GM23248 (cell line): ENCODE measurements at places on chromosomes 5 and 9. TPM values are rescaled to one million over a fixed set of nuclear protein-coding genes. Genes with fewer than 3 reads are reported as not detected.

Gene GABRA6
- not detected in 2 replicates for total RNA-seq

Gene OLFM1
- 17.0 and 18.6 TPM in 2 replicates for total RNA-seq

- DNase-seq: peak; percentile 86
Measured at GRCh38 chr5:34587355-34588241, 68.5 kb upstream of the RAI14 start.

- DNase-seq: no peak
Measured at GRCh38 chr9:8391132-8391531, 591.6 kb upstream of the DMAC1 start.

DNA sequence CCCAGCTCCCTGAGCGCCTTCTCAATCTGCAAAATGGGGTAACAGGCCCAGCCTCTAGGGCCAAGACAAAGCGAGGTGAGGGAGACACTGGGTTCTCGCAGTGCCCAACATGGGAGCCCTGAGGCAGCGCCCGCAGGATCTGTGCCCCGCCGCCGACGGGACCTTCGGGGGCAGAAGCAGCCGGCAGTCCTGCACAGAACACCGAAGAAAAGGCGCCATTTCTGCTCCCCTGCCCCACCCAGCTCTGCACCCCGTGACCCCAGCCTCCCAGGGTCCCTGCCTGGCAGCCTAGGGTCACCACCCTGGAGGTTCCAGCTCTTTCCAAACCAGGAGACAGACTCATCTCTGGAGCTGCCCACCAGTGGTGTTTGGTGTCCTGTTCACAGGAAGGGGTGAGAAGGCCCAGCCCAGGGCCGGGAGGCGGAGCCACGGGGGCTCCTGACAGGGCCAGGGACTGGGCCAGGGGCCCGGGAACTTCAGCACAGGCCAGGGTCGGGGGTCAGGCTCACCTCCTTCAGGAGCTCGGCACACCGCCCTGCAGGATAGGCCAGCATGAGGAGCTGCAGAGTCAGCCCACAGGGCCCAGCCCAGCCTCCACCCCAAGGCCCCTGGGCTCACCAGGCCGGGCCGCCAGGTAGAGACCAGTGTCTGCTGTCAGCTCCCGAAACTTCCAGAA lies 3.3 kb downstream of the LCN8 start:
- no peak for DNase-seq

- DNase-seq: peak; percentile 76
Measured at GRCh38 chr5:143758750-143759149, 53.2 kb upstream of the HMHB1 start.

DNA sequence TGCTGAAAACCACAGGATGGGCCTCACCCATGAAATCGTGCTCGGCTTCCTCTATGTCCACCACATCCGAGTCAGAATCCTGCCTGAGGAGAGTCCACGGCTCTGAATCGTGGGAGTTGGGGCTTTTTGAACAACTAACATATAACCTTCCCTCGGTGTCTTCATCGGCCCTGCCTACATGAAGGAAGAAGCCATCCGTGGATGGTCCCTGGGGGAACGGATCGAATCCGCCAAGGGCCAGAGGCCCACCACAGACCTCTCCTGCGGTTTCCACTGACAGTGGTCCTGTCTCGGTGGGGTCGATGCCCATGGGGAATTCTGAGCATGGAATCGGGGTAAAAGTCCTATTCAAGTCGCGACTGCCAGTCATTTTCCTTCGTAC lies 85.0 kb downstream of the CAMSAP1 start:
- no peak for DNase-seq

DNA sequence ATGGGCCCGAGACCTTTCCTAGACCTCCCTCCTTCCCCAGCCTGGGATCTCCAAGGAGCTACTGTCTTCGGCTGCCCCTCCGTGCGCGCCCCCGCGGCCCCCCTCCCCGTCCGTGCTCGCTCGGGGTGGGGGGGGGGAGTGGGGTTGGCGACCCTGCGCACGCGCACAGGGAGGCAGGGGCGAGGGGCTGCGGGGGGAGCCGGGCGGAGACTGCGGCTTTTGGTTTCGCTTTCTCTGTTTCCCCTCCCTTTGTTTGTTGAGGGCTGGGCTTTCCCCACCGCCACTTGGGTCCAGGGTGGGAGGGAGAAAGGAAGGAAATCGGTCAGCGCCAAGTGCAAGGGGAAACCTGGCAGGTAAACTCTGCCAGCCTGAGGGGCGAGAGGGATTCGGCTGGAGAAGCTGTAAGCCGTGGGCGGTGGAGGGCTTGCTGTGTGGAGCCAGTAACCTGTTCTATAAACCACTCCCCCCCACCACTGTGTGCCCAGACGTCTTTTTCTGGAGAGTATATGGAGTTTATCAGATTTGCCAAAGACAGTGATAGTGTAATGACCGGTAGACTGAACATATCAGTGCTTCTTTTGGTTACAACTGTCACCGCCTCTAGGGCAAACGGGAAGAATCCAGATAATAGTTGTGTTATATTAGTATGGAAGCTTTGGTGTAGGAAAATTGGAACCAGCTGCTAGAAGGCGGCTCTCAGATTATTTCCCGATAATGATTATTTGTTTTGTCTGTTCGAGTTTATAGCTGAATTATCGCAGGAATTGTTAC lies 684 bp downstream of the DNAJA1 start:
- DNase-seq: peak; percentile 72

Gene RNF208
- total RNA-seq: 0.65 TPM in 1 of 2 replicates, not detected in the other

DNA sequence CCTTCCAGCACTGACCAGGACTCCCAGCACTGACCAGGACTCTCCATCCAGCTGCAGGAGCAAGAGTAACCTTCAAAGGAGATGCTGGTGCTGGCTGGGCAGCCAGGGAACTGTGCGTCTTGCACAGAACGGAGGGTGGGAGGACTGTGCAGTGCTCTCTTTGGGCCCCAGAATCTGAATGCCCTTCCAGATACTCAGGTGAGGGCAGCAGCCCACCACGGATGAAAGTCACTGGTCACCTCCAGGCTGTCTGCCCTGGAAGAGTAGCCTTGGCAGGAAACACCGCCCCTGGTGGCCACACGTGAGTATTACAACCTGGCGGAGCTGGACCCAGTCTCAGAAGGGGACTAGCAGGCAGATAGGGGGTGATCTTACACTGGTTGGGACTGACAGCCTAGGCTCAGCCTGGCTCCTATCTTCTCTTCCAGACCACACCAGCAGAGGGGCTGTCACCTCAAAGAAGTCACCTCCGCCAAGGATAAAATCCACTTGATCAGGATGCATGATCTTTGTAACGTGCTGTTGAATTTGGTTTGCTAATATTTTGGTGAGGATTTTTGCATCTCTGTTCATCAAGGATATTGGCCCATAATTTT lies 4.8 kb upstream of the SARDH start:
- peak; percentile 66 for DNase-seq

DNA sequence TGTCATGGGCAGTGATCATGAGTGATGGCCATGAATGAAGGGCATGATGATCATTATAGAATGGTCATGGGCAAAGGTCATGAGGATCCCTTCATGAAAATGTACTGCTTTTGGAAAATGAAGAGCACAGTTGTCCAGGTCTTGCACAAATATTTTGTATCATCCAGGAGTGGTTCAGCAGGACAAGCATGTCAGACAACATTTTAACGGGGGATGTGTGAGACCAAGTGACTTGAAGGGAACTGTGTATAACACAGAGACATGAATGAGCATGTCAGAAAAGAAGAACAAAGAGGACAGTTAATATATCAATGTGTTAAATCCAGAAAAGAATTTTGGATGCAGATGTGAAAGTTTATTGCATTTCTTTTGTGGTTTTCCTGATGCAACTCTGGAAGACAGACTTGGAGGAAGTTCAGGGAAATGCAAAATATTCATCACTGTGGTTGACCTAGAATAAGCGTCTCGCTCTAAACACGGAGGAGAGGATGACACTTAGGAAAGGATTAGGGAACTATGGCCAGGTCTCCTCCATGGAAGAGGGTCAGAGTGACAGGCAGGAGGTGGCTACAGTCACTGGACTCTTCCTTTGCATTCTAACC lies 116.1 kb upstream of the IRX4 start:
- DNase-seq: no peak

GRCh38 chr9:127987103-127987614 lies 6.4 kb upstream of the EEIG1 start:
- DNase-seq: peak; percentile 87

DNA sequence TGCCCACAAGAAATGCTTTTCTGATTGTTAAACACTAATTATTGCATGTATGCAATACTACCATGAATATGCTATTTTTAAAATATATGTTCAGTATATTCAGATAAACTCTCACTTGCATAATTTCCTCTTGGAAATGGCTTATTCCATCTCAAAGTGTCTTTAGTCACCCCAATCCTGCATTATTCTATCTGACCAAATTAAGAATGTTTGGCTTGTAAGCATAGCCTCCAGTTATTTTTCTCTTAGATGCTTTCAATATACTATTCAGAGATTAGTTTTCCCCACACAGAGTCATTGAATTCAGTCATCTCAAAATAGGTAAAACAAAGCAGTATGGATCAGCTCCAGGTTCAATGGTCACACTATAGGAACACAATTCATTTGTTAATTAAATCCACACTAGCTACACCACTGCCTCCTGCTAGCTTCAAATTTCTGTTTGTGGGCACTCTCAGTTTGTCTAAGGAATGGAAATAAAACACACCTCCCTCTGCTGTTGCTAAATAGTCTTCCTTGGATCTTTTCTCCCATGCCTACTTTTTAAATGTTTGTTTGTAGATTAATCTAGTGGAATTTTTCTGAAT lies 134.6 kb upstream of the TBCA start:
- no peak for DNase-seq

Gene UGT3A2
- total RNA-seq: not detected in 2 replicates

- no peak for DNase-seq
Measured at GRCh38 chr9:130327070-130327780, 61.7 kb downstream of the HMCN2 start.

Gene ASPN
- total RNA-seq: 5.7 and 6.3 TPM in 2 replicates

- DNase-seq: peak; percentile 31
Measured at GRCh38 chr9:90970608-90971007, 169.0 kb downstream of the SYK start.

DNA sequence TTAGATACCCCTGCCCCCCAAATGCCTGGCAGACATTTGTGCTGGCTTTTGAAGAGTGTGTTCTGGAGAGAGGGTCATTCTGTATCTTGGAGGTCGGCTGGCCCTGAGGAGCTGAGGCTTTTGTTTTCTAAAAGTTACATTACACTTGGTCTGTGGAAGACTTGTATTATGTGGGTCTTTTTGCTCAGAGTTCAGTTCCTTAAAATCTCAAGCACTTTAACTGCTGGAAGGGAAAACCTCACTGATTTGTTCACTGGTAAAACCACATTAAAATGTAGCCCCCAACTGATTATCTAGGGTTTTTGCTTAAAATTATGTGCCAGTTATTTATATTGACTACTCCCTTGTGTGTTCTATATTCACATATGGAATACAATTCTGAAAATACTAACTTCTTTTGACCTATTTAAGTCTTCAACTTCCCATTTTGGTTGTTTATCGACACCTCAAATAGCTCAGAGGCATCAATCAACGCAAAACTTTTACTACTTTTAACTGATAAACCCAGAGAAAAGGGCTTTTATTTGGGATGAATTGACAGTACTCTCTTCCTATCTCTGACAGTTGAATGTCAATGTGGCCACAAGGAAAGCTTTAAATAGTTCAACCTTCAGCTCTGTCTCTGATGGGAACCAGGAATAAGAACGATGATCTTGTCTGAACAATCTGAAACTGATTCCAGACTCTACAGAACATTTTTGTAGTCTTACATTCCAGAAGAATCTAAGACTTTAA lies 54.0 kb upstream of the MAP3K1 start:
- DNase-seq: no peak

Gene GCNT4
- total RNA-seq: 1.4 and 2.8 TPM in 2 replicates

Gene PCDHA13
- total RNA-seq: not detected in 2 replicates
